ENCODE measurements at places on chromosomes 6 and 20. TPM values are rescaled to one million over a fixed set of nuclear protein-coding genes. Genes with fewer than 3 reads are reported as not detected.

The CD40 gene
- total RNA-seq: 7.3 TPM

The RHAG gene
- not detected for total RNA-seq

The BANF2 gene
- total RNA-seq: not detected

The BCAS1 gene
- total RNA-seq: not detected

The ZC2HC1B gene
- total RNA-seq: not detected

The BHLHE23 gene
- total RNA-seq: not detected

The SLC17A1 gene
- not detected for total RNA-seq

The MCHR2 gene
- total RNA-seq: not detected

The PBOV1 gene
- not detected for total RNA-seq

The PERP gene
- 15.6 TPM for total RNA-seq

The PCK1 gene
- not detected for total RNA-seq

The MEI4 gene
- not detected for total RNA-seq

The SEL1L2 gene
- total RNA-seq: not detected

The BPIFB1 gene
- not detected for total RNA-seq

The TM9SF4 gene
- 24.3 TPM for total RNA-seq

The VTA1 gene
- 40.4 TPM for total RNA-seq

The TCP11 gene
- total RNA-seq: 0.13 TPM

The CST4 gene
- total RNA-seq: 0.31 TPM

The DNMT3B gene
- 2.9 TPM for total RNA-seq

The OR2B6 gene
- total RNA-seq: not detected

The FOXC1 gene
- total RNA-seq: 36.5 TPM

The DNAH8 gene
- total RNA-seq: under 0.01 TPM

The OR2J3 gene
- not detected for total RNA-seq

The SLC22A23 gene
- total RNA-seq: 9.1 TPM

The HMGCLL1 gene
- not detected for total RNA-seq

The MAP1LC3A gene
- 14.7 TPM for total RNA-seq

The CTCFL gene
- not detected for total RNA-seq

The OR2H1 gene
- total RNA-seq: not detected

The FAM217A gene
- not detected for total RNA-seq

The OCSTAMP gene
- total RNA-seq: not detected

The FILIP1 gene
- 7.3 TPM for total RNA-seq

The LSM14B gene
- total RNA-seq: 32.6 TPM

The CFAP206 gene
- 0.31 TPM for total RNA-seq

The OPN5 gene
- 1.1 TPM for total RNA-seq

The PRSS35 gene
- total RNA-seq: 1.6 TPM

The DLL1 gene
- total RNA-seq: 1.3 TPM

The PRKN gene
- 4.2 TPM for total RNA-seq

The LHFPL5 gene
- not detected for total RNA-seq

The CLVS2 gene
- not detected for total RNA-seq

The LYRM2 gene
- total RNA-seq: 22.6 TPM

The SNAP25 gene
- total RNA-seq: 0.40 TPM

The SLC22A16 gene
- not detected for total RNA-seq

The HSPA1L gene
- 1.5 TPM for total RNA-seq

The HLA-DQB1 gene
- total RNA-seq: not detected

The TMEM63B gene
- total RNA-seq: 19.4 TPM

The OR5V1 gene
- not detected for total RNA-seq

The ADGRG6 gene
- total RNA-seq: under 0.01 TPM

The FAM210B gene
- total RNA-seq: 34.2 TPM
